Thymus (tissue), 14 donors: ENCODE measurements at places on chromosomes 13 and 19.
A peak's percentile ranks its signal among the peaks of the same experiment; 100 is the strongest.

GRCh38 chr13:36294096-36294495 is 3.5 kb downstream of the CCDC169 start:
- DNase-seq: no peak

- DNase-seq: no peak
These were observed 21.7 kb downstream of the SIPA1L3 start for GRCh38 chr19:37928527-37929286.

GRCh38 chr19:49328741-49329140 is 3.8 kb upstream of the SLC6A16 start:
- no peak for DNase-seq

DNA sequence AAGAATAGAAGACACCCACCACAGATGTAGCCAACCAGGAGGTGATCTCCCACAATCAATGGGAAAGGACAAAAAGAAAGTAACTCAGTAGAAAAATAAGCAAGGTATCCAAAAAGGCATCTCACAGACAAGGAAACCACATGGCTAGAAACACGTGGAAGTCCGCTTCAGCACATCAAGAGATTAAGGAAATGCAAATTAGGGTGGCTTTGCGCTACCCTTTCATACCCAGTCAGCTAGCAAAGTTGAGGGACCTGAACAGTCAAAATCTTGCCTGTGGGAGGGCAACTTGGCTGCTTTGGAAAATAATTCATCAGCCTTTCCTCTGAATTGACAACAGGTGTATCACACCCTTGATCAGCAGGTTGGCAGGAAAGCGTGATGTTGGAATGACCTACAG is 11.6 kb upstream of the UQCR11 start:
- no peak for DNase-seq

- DNase-seq: peak; percentile 7
These were observed 9.1 kb downstream of the PNPLA6 start for GRCh38 chr19:7544626-7545025.
